T-helper 1 cell (primary cell): ENCODE measurements at places on chromosomes 4 and X.

DNA sequence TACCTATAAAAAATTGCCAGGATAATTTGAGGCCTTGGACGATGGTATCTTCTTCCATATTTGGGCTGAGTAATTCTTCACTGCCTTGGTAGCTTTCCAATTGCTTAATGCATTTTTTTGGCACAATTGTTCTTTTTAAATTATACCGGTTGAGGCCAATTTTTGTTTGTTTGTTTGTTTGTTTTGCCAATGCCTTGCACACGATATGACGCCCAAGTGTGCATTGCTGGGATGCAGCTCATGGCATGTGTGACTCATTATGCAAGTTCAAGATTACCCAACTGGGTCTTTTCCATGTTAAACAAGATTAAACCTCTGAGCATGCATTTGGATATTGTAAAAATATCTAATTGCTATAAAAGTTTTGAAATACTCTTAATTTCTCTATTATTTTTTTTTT is 71.1 kb upstream of the KCNIP4 start:
- no peak for DNase-seq

- DNase-seq: no peak
Observed at GRCh38 chr4:183746305-183747229, 87.5 kb downstream of the TRAPPC11 start.

DNA sequence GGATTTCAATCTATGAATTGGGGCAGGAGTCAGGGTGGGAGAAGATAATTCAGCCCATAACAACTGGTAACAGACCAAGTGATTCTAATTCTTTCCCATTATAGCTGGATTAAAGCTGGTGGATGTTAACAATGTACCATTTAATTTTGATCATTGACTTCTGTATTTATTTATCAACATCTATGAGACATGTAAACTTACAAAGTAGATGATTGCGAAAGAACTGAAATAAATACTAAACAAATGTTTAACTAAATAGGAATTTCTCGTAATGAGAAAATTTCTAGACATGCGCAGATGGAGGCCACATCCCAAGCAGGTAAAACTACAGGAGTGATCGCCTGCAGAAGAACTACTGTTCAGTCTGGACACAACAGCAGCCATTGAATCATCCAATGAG is 107.1 kb downstream of the NR3C2 start:
- no peak for DNase-seq

- no peak for DNase-seq
Observed at GRCh38 chrX:84320614-84321013, 132.6 kb upstream of the RPS6KA6 start.

DNA sequence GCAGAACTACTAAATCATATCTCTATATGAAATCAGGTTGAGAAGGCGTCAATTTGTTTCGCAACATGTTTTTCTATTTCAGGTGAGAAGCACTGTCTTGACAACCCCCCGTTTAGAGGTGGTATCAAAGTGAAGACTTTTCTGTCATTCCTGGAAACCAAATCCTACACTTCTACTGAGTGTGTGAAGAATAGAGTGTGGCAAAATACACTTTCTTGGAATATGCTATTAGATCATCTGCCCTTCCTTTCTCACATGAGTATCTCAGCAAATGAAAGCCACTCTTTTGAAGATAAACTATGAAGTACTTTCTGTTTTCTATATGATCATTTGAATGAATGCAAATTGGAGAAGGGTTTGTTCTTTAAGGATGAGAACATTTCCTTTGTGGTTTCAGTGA is 174.0 kb upstream of the FMR1 start:
- DNase-seq: no peak

DNA sequence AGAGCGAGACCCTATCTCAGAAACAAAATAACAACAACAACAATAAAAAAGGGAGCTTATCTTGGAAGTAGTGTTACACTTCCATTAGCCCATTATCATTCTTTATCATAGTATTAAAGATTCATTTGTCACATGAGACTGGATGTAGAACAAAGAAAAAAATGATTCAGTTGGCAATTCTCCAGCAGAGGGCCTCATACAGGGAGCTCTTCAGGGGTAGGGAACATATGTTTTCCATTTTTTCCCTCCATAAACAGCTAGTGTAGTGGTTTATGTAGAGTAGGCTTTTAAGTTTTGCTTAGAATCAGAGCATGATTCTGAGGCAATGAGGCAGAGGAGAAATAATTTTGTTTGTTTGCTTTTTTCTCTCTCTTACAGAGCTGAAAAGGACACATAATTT is 5.8 kb downstream of the CPE start:
- DNase-seq: no peak
